ENCODE measurements at places on chromosomes 12 and 14.

DNA sequence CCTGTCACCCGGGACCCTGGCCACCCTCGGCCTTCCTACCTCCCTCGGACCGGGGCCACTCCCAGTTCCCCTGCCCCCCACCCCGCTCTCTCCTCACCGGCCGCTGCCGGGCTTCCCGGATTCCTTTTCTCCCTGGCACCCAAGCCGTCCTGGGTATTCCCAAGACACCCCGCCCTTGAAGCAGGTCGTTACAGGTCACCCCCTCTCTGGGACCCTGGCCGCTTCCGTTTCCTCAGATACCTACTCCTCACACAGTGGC lies 493 bp downstream of the NUMB start:
- DNase-seq: no peak

DNA sequence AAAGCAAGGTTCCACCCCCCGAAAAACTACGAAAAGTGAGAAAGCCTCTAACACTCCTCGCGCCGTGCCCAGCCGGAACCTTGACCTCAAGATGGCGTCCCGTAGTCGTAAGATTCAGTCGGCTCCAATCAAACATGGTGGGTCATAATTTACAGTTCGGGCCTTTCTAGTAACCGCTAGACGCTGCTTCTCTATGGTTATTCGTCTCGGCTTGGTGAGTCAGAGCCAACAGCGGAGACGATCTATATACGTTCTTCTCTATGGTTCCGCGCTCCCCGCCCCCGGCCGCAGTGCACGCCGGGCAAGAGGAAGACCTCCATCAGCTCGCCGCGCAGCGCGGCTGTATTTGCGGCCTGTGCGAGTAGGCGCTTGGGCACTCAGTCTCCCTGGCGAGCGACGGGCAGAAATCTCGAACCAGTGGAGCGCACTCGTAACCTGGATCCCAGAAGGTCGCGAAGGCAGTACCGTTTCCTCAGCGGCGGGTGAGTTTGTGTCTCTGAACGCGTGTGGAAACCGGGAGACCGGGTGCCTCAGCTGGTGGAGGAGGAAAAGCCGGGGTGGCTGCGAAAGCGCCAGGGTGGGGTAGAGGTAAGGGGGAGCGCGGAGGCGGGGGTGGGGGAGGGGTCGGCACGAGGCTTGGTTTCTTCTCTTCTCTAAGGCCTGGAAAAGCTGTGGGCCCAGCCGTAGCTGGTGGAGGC lies at the start of gene RBM25:
TSS of gene RBM25 (plus strand) at position 311 of the 698 bp plus-strand sequence. CDS start 13,108 bp downstream, outside the sequence.
- DNase-seq: peak; percentile 84

DNA sequence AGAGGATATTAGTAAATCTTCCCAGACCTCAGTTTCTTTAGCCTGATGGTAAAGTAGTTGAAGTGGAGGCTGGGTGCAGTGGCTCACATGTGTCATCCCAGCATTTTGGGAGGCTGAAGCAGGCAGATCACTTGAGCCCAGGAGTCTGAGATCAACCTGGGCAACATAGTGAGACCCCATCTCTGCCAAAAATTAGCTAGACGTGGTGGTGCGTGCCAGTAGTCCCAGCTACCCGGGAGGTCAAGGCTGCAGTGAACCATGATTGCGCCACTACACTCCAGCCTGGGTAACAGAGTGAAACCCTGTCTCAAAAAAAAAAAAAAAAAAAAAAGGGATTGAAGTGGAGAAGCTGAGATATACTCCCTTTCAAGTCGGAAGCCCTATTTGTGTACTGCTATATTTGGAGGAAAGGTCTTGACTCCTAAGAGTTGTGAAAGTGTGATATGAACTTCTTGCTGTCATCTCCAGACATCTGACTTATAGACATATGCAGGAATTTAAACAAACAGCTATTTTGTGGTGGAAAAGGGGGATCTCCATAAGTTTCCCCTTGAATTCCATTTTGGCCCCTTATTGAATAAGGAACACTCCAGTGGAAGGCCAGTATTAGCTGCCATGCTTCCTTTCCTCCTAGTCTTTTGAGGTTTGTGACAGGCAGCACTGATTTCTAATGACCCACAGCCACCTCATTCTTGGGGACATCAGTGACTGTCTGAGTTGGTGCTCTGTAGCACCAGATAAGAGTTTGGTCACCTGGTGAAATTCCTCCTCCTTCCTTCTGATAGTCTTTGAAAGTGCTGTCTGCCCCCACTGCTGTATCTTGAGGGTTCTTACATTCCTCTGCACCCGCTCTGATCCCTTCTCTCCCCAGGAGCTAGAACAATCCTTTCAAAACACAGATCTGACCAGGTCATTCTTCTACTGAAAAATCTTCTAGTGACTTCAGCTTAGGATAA lies 7.4 kb downstream of the ELK3 start:
- no peak for DNase-seq

DNA sequence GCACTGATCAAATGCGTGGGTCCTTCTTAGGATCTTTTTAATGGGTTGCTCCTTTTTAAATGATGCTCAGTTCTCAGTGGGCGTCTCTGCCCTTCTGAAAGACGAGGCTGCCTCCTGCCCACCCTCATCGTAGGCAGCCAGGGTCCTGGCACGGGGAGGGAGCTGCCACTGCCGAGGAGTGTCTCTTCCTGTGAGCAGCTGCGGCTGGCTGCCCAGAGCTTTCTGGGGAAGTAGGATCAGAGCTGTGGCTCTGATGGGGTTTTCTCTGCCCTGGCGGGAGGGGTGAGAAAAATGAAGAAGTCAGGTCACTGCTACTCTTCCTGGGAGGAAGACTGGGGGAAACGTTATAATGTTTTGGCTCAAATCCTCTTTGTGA lies 31.1 kb upstream of the BEGAIN start:
- no peak for DNase-seq

- DNase-seq: no peak
Measured at GRCh38 chr14:94638961-94639817, 27.0 kb downstream of the SERPINA3 start.

DNA sequence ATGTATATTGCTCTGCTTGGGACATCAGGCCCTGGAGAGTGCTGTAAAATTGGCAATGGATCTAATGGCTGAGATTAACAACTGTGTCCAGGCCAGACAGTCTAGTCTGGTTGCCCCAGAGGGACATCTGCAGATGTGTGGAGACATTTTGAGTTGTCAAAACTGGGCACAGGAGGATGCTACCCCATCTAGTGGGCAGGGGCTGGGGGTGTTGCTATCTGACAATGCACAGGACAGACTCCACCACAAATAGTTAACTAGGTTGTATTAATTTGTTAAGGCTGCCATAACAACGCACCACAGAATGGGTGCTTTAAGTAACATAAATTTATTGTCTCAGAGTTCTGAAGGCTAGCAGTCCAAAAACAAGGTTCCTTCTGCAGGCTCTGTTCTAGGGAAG lies 302.5 kb upstream of the AMIGO2 start:
- DNase-seq: no peak

DNA sequence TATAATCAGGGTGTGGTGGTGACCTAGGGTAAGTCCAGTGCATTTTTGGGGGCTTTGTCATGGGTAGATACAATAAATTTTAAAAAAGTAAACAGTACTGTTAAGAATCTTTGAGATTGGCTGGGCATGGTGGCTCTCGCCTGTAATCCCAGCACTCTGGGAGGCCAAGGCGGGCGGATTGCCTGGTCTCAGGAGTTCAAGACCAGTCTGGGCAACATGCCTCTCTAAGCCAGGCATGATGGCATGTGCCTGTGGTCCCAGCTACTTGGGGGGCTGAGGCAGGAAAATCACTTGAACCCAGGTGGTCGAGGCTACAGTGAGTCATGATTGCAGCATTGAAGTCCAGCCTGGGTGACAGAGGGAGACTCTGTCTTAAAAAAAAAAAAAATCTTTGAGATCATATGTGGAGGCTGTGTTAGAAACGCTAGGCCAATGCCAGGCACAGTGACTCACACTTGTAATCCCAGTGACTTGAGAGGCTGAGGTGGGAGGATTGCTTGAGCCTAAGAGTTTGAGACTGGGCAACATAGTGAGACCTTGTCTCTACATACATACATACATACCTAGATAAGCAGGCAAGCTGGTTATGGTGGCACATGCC lies 67.7 kb downstream of the PRKCH start:
- DNase-seq: no peak

DNA sequence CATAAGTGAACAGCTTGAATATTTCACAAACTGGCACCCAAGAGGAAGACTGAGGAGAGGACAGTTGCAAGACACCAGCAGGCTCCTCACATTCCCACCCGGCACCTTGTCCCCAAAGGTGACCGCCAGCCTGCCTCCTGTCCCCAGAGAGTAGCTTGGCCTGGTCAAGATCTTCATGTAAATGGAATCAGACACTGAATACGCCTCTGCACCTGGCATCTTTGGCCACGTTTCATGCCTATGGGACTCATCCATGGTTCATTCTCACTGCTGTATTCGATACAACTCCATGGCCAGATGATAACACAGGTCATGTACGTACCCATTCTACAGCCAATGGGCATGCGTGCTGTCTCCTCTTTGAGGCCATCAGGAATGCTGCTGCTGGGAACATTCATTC lies 60.8 kb downstream of the ITPK1 start:
- DNase-seq: no peak

- DNase-seq: no peak
Measured at GRCh38 chr14:24425704-24426103, 3.8 kb downstream of the CBLN3 start.

DNA sequence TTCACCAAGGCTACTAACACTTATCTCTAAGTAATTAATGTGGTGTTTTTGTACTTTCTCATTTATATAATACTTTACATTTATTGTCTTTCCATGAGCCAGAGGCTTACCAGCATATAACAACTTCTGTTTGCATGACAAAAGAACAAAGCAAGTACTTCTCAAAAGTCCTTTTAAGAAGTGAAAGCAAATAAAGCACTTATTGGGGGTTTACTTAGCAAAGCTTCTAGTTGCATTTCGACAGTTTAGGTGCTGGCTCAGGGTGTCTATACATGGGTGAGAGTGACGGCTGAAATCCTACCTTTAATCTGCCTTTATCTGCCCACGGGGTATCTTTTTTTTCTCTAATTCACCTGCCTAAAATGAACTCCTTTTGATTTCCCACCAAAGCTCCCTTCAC lies 21.0 kb upstream of the DCN start:
- DNase-seq: no peak

DNA sequence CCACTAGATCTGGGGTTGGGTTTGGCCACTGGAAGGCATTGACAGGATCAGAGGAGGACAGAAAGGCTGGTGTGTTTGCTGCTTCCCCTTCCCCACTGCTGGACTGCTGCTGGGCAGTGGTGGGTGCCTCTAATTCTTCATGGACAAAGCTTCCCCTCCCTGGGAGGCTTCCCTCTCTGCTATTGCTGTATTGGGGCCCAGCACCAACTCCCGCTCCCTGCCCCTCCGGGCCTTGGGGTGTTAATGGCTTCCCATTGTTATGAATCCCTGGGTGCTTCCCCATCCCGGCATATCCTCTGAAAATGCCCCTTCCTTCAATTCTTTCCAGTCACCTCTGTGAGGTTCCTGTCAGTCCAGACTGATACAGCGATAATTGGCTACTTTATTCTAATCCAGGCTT lies 310.2 kb downstream of the GLT1D1 start:
- no peak for DNase-seq

DNA sequence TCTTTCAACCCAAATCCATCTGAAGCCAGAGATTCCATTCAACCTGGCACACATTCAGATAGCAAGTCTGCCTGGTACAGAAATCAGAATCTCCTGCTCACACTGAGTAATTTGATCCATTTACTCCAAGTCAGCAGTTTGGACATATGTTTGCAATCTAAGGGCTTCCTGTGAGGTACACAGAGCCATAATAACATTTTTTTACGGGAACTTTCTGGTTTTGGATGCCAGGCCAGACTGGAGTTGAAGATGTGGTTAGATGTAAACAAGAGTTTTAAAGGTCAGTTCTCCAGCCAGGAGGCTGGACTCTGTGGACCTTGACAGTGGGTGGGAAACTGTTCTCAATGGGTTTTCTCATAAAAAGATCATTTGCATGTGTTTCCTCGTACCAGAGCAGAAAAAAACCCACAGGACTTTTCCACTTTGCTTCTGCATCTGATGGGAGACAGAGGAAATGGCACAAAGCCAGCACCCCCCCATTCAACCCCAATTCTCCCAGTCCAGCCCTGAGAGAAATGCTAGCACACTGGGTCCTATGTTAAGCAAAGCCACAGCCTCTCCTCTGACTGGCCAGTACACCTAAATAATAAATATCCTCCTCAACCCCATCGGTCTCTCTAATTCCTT lies 17.7 kb upstream of the TSPAN11 start:
- DNase-seq: no peak

- no peak for DNase-seq
Measured at GRCh38 chr14:23435543-23436326, at the start of gene MYH7. TSS of gene MYH7 (minus strand) at chr14:23435660. CDS start at chr14:23433732, 1,928 bp downstream.

GRCh38 chr14:89507926-89508460 lies 91.0 kb upstream of the FOXN3 start:
- DNase-seq: no peak

- DNase-seq: no peak
Measured at GRCh38 chr12:128652136-128652751, 171.5 kb downstream of the SLC15A4 start.

- no peak for DNase-seq
Measured at GRCh38 chr12:7295529-7295928, 8.3 kb upstream of the ACSM4 start.

DNA sequence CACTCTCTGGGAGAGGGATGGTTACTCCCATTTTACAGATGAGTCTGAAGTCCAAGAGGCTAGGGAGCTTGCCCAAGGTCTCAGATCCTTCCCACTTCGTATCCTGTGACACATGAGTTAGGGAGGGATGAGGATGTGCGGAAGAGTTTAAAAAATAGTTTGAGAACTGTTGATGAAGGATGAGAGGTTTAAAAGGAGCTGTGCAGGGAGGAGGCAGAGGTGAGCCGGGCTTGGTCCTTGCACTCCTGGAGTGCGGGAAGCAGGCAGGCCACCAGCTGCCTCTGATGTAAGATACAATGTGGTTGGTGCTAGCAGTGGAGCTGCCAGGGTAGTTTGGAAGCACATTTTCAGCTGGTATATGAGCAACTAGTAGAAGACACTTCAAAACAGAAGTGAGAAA lies 46.5 kb downstream of the TSPAN9 start:
- DNase-seq: no peak

DNA sequence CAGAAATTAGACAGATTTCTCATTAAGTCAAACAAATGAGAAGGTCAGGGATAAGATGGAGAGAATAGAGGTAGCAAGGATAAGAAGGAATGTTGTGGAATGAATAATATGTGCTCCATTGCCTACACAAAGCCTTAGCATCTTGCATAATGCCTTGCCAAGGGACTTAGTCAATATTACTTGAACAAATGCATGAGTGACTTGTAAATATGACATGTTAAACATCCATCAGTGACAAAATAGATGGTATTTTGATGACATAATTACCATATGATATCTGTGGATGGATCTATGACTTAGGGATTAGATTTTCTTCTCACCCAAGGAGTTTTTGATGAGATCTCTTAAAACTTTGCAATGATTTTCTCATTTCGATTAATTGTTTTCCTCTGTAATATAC lies 194.1 kb upstream of the RASSF8 start:
- DNase-seq: no peak
